ENCODE measurements at places on chromosomes 7 and 10.

DNA sequence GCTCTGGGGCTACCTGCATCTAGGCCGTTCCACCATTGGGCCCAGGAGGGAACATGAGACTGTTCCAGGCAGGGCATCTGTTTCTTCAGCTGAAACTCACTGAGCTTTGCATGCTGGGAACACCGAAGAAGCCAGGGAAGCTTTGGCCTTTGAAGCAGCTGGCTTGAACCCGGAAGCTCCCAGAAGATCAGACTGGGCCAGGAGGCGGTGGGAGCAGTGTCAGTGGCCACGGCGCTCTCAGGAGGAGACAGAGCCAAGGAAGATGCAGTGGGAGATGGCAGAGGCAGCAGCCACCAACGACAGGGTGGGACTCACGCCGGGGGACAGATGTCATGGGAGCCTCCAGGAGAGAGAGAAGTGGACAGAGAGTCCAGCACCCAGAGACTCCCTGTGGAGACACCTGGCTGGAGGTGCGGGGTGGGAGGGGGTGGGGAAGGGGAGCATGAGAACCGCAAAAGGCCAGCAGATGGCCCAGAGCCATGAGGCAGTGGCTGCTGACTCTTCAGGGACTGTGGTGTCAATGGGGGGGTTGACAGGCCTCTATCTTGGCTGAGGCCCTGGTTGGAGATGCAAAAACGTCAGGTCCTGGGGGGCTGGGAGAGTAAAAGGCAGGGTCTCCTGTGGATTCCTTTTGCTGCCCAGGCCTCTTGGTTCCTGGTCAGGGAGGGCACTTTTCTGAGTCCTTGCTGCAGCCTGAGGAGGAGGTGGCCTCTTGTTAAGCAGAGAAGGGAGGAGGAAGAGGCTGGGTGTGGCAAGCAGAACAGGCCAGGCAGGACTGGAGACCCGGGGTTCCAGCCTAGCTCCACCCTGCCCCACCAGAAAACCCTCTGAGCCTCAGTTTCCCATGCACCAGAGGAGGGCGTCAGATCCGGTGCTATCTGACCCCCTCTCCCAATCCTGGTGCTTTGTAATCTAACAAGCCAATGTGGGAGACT lies 6.3 kb upstream of the AQP1 start:
- no peak for DNase-seq

GRCh38 chr7:14381306-14381705 lies 391.8 kb upstream of the ETV1 start:
- no peak for DNase-seq

GRCh38 chr7:36775061-36775620 lies 50.8 kb upstream of the AOAH start:
- no peak for DNase-seq

DNA sequence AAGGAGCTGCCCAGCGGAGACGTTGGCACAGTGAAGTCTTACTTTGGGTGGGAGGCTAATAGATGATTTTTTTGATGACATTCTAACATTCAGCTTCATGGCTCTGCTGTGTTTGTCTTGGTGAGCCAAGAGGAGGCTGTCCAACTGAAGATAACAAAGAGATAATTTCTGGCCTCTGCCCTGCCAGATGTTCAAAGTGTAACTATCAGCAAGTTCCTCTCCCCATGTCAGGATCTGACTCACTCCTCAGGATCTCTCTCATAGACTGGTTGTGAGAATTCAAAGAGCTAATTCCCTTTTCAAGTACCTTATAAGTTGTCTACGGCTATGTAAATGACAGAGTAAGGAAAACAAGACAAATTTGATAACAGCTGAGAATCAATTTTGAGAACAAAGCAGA lies 1340.9 kb downstream of the XPNPEP1 start:
- no peak for DNase-seq
